ENCODE measurements at places on chromosomes 16 and 17.

GRCh38 chr16:78116946-78117345, 17.5 kb downstream of the WWOX start:
- DNase-seq: no peak

DNA sequence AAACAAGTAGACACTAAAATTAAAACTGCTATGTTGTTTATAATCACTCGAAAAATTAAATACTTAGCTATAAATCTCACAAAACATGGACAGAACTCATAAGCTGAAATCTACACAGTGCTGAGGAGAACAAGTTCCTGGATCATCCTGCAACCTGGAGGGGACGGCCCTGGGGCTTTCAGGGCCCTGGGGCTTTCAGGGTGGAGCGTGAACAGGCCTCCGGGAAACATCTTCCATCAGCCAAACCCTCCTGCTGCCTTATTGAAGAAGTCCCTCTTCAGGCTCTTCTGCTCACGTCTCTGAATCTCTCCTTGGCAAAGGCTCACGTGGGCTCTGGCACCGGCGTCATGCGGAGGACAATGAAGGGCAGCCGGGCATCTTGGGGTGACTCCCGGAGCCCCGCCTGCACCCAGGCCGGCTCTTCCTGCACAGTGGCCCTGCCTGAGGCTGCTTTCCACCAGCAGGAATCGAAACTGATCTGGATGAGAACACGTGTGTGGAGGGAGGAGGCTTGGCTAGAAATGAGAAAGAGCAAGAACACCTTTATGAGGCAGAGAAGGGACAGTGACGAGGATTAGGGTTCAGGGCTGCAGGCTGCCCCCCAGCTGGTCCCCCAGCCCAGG, 127.3 kb downstream of the CDRT15L2 start:
- no peak for DNase-seq

DNA sequence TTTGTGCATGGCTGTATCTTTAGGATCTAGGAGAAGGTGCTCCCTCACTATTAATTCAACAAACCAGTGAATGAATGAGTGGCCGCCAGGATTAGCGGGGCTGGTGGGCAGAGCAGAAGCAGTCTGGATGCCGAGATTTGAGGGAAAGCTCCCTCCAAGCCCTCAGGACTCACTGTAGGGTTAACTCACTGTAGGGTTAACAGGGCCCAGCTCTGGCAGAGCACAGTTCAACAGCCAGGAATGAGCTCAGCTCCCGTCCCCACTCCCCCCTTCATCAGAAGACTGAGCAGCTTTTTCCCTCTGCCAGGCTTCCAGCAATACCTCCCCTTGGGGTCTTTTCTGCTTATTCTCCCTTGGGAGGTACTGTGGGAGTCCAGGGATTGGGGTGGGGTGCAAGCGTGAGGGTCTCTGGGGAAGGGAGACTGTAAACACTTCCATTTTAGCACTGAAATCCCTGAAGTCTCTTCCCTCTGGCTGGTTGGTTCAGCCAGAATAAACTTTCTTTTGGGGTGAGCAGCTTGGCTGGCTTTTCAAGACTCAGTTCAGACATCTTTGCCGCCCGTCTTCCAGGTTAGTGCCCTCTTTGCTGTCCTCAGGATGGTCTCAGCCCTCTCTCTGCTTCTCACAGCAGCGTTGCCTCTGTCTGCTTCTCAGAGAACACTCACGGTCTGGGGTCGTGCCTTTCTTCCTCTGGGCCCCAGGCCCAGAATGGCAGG, 53.7 kb upstream of the WSB1 start:
- no peak for DNase-seq

- peak; percentile 47 for DNase-seq
Measured at GRCh38 chr17:31582151-31582907, 190.9 kb downstream of the RAB11FIP4 start.

DNA sequence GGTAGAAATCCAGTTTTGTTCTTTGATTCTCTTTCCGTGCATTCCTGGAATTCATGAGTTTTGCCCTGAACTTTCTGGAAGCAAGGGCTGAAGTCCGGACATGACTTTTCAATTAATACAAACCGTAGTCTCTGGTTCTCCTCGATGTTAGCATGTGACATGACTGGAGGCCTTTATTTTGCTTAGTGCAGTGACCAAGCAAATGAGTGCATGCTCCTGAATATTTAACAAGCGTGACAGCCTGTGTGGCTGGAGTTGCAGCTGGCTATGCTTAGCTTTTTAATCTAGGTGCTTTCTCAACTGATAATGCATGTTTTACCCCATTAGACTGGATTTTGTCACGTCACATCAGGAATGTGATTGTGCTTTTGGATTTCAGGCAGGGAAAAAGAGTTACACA, 302.1 kb downstream of the MAP2K6 start:
- no peak for DNase-seq

- no peak for DNase-seq
Measured at GRCh38 chr17:6940186-6940649, 55.6 kb upstream of the ALOX12 start.

- DNase-seq: no peak
Measured at GRCh38 chr17:31593806-31594205, 202.3 kb downstream of the RAB11FIP4 start.
